ENCODE measurements at places on chromosomes 3 and 15. TPM values are rescaled to one million over a fixed set of nuclear protein-coding genes. Genes with fewer than 3 reads are reported as not detected.
A peak's percentile ranks its signal among the peaks of the same experiment; 100 is the strongest.

DNA sequence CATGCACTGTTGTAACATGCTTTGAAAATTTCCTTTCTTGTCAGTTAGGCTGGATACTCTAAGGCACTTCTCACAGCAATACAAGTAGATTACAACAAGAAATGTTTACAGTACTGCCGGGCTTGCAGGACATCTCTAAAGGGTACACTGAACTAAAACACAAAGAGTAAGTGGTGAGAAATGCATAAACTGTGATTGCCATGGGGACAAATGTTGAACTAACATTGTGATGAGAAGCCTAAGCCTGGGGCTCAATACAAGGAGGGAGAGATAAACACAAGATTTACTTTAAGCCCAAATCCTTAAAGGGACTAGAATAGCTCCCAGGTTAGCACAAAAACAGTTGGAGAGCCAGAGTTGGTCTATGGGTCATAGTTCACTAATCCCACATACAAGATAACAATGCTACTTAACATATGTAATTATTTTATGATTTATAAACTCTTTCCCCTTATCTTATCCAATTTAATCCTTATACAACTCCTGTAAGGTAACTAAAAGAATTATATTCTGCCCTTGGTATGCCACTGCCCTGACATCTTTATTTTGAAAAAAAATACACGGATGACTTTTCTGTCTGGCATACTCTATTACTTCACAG, 126.9 kb downstream of the THRB start:
- no peaks in the 10 kb centered on the region for H3K36me3 ChIP-seq
- DNase-seq: no peak
- no peaks in the 10 kb centered on the region for H3K27me3 ChIP-seq
- H3K4me3 ChIP-seq: no peak overlapping the region
- H3K4me1 ChIP-seq: peaks cover 5% of the 10 kb centered on the region
- no peak overlapping the region for H3K27ac ChIP-seq

GRCh38 chr15:43151688-43152087, 18.3 kb downstream of the TMEM62 start:
- no peaks in the 10 kb centered on the region for H3K36me3 ChIP-seq
- no peaks in the 10 kb centered on the region for H3K27me3 ChIP-seq
- no peak overlapping the region for H3K27ac ChIP-seq
- H3K4me1 ChIP-seq: peaks cover 5% of the 10 kb centered on the region

- peak; percentile 65 for DNase-seq
- H3K4me3 ChIP-seq: no peak overlapping the region
- H3K36me3 ChIP-seq: no peaks in the 10 kb centered on the region
Observed at GRCh38 chr3:42101048-42101447, 9.9 kb downstream of the TRAK1 start.

DNA sequence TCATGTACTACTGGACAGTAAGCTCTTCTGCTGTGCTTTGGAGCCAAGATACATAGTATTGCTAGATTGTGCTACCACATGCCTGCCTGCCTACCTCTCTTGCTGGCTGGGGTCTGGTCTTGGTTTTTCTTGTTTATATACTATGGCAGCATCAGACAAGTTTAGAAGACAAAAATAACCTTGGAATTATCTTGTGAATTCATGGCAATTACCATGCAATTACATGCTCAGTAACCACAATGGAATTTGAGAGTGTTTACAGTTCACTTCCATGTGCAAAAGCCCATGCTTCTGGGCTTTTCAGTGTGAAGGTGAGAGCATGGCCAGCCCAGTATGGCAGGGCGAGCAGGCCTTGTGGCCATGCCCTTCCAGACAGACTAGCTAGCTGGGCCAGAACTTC, 48.0 kb upstream of the C15orf61 start:
- no peak overlapping the region for H3K27ac ChIP-seq
- H3K27me3 ChIP-seq: no peaks in the 10 kb centered on the region
- no peaks in the 10 kb centered on the region for H3K4me1 ChIP-seq
- peak; percentile 19 for DNase-seq
- H3K4me3 ChIP-seq: no peak overlapping the region

DNA sequence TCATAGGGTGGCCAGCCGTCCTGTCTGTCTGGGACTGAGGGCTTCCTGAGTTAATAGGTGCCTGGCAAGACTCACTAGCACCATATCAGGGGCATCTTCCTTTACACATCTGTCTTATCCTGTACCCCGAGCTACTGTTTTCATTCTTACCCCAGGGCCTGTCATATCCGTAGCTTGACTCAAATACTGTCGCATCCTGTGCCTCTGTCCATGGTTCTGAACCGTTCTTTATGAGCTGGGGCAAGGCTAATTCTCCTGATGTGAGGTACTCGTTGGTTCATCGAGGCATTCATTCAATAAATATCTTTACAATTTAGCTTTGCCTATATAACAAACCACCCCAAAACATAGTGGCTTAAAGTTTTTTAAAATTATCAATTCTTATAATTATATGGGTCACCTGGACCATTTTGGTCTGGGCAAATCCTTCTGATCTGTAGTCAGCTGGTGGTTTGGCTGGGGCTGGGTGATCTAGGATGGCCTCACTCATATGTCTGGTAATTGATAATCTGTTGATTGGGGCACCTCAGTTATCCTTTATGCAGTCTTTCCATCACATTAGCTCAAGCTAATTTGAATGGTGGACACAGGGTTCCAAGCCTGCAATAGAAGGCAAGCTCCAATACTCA, 121.2 kb downstream of the TLE3 start:
- H3K27me3 ChIP-seq: peaks cover 20% of the 10 kb centered on the region
- H3K27ac ChIP-seq: no peak overlapping the region
- peak; percentile 10 for DNase-seq
- H3K4me3 ChIP-seq: no peak overlapping the region
- H3K36me3 ChIP-seq: no peaks in the 10 kb centered on the region
- no peaks in the 10 kb centered on the region for H3K4me1 ChIP-seq

- peaks cover 14% of the 10 kb centered on the region for H3K4me1 ChIP-seq
- peak overlapping the region; percentile 16 for H3K27ac ChIP-seq
- no peaks in the 10 kb centered on the region for H3K27me3 ChIP-seq
- H3K4me3 ChIP-seq: no peak overlapping the region
- peaks cover 4% of the 10 kb centered on the region for H3K36me3 ChIP-seq
Observed at GRCh38 chr3:195698647-195699387, 22.0 kb upstream of the MUC20 start.

- H3K4me1 ChIP-seq: no peaks in the 10 kb centered on the region
- H3K27me3 ChIP-seq: no peaks in the 10 kb centered on the region
- H3K36me3 ChIP-seq: no peaks in the 10 kb centered on the region
- no peak overlapping the region for H3K27ac ChIP-seq
- H3K4me3 ChIP-seq: no peak overlapping the region
Observed at GRCh38 chr15:98562331-98562937, 85.9 kb upstream of the IGF1R start.

DNA sequence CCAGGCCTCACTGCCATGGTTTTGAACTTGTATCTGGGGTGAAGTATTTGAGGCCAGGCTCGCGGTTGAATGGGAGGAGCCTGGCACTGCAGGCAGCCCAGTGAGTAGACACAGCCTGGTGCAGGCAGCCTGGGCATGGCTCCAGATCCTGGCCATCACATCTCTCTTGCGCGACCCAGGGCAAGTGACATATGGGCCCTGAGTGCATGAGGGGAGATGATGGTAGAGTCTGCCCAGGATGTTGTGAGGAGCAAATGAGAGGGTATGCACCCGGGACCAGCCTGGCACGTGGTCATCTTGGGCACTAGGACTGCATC, 103.5 kb downstream of the TBC1D2B start:
- no peaks in the 10 kb centered on the region for H3K4me1 ChIP-seq
- H3K27me3 ChIP-seq: no peaks in the 10 kb centered on the region
- H3K27ac ChIP-seq: no peak overlapping the region
- no peak overlapping the region for H3K4me3 ChIP-seq
- no peaks in the 10 kb centered on the region for H3K36me3 ChIP-seq

GRCh38 chr3:185340751-185341150, 22.2 kb upstream of the MAP3K13 start:
- H3K27ac ChIP-seq: no peak overlapping the region
- no peaks in the 10 kb centered on the region for H3K4me1 ChIP-seq
- no peak overlapping the region for H3K4me3 ChIP-seq
- no peak for DNase-seq

DNA sequence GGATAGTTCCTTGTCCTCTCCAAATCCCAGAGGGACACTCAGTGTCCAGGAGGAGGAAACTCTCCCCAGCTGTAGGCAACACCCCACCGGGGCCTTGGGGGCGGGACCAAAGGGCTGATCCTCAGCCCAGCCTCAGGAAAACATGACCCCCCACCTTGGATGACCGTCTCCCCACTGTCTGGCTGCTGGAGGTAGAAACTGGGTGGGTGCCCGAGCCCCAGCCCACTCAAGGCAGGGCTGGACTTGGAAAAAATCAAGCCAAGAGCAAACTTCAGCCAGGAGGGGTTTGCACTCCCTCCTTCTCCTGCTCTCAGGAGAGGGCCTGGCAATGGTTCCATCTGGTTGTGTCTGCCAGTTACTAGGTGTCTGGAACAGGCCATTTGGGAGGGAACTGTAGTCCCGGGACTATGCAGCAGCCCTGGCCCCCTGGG, 3.6 kb upstream of the RASL12 start:
- peaks cover 28% of the 10 kb centered on the region for H3K4me1 ChIP-seq
- H3K4me3 ChIP-seq: no peak overlapping the region
- no peak overlapping the region for H3K27ac ChIP-seq
- no peaks in the 10 kb centered on the region for H3K36me3 ChIP-seq

- H3K27ac ChIP-seq: peak overlapping the region; percentile 96
- no peaks in the 10 kb centered on the region for H3K36me3 ChIP-seq
- no peaks in the 10 kb centered on the region for H3K27me3 ChIP-seq
- H3K4me3 ChIP-seq: no peak overlapping the region
Observed at GRCh38 chr3:151227266-151227806, 24.3 kb upstream of the GPR171 start.

DNA sequence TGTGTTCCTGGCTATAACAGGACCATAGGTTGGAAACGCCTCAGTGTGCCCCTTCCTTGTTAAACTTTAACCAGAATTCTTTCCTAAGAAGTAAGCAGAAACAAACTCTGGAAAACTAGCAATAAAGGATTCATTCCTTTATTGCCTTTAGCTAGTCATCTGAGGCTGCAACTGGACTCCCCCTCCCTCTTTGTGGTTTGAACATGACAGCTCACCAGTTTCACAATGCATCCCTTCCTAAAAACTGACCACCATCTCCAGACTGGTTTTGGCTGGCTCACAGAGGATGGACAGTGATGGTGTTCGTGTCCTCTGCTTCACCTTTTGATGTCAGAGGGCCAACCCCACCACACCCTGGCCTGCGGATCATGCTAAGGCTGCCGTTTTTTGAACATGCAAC, 27.9 kb upstream of the TGFBR2 start:
- peak; percentile 97 for DNase-seq
- H3K4me1 ChIP-seq: peaks cover 15% of the 10 kb centered on the region
- no peaks in the 10 kb centered on the region for H3K36me3 ChIP-seq

DNA sequence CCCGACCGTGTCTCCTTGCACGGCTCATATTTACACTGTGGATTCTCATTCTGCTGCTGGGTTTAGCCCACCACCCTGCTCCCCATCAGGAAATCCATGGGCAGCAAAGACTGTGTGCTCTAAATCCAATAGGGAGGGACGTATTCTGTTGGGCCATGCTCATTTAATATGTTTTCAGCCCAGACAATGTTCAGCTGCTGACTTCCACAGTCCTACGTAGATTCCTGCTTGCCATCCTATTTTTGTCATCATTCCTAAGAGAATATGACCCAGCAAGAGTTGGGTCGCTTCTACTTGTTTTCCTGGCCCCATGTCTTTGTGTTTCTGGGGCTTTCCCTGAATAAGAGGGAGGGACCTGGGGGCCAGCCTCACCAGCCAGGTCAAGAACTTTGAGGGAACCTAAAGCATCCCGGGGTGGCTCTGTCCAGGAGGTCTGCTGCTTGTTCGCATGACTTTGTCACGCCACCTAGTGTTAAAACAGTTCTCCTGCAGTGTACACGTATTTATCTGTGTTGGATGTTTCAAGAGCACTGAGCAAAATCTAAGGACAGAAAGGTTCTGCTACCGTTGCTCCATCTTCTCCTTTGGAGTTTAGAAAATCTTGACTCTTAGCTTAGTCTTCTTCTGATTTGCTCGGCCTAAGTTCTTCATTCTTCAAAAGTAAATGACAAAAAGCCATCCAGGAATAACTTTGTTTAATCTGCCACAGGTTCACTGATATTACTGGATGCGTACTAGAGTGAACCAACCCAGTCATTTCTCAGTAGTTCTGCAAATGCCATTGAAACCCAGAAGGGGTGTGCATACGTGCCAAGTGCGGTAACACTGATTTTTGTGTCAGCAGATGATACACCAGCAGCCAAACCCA, 79.8 kb upstream of the NR2E3 start:
- peak; percentile 48 for DNase-seq
- H3K27me3 ChIP-seq: no peaks in the 10 kb centered on the region
- no peak overlapping the region for H3K27ac ChIP-seq
- no peaks in the 10 kb centered on the region for H3K4me1 ChIP-seq
- H3K36me3 ChIP-seq: no peaks in the 10 kb centered on the region
- no peak overlapping the region for H3K4me3 ChIP-seq

- H3K27me3 ChIP-seq: no peaks in the 10 kb centered on the region
- H3K4me3 ChIP-seq: no peak overlapping the region
- DNase-seq: no peak
- no peak overlapping the region for H3K27ac ChIP-seq
- H3K36me3 ChIP-seq: no peaks in the 10 kb centered on the region
- no peaks in the 10 kb centered on the region for H3K4me1 ChIP-seq
Observed at GRCh38 chr3:77577264-77577663, 537.4 kb downstream of the ROBO2 start.

DNA sequence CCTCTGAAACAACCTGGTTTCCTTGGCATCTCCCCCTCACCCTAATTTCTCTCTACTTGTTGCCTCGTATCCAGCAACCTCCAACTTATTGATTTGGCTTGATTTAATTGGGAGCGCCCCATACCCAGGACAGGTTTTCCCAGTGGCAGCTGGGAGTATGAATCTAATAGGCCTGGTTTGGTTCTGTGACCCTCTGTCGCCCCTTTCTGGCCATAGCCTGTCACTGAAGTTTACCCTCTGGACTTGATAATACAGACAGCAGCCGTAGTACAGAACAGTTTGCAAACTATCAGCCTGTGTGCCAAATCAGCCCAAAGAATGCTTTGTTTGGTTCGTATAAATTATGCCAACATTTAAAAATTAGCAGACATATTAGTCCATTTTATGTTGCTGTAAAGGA, 525.1 kb upstream of the GOLIM4 start:
- H3K4me1 ChIP-seq: no peaks in the 10 kb centered on the region
- no peak overlapping the region for H3K27ac ChIP-seq
- H3K36me3 ChIP-seq: no peaks in the 10 kb centered on the region
- DNase-seq: no peak
- H3K4me3 ChIP-seq: no peak overlapping the region

DNA sequence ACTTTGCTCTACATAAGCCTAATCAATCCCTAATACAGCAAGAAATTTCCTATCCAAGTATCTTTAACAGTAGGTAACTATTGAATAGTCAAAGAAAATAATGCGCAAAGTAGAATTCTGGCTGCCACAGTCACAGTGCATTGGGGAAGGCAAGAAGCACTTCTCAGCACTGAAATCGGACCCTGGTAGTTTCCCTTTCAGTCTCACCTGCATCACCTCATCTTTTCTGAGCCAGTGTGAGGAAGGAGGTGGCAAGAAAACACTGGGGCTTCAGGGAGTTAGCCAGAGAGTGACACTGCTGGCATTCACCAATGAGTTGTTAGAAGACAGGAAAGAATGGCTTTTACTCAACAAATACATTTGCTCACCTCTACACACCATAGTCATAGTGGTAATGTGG, 8.3 kb downstream of the TRIM42 start:
- no peaks in the 10 kb centered on the region for H3K4me1 ChIP-seq
- DNase-seq: no peak
- H3K4me3 ChIP-seq: no peak overlapping the region
- H3K27me3 ChIP-seq: no peaks in the 10 kb centered on the region
- H3K27ac ChIP-seq: no peak overlapping the region

Gene GPR160
- 1.4 TPM for total RNA-seq

Gene PTX3
- 3.0 TPM for total RNA-seq

Gene GOLGA6D
- not detected for total RNA-seq

Gene LCTL
- 12.8 TPM for total RNA-seq

Gene HHLA2
- total RNA-seq: not detected

Gene DZIP3
- 12.9 TPM for total RNA-seq

Gene SORD
- total RNA-seq: 26.2 TPM
